ENCODE measurements at places on chromosomes 4 and X.

GRCh38 chrX:12953420-12953819, 21.5 kb upstream of the TMSB4X start:
- no peak for DNase-seq

- no peak for DNase-seq
These were observed 15.9 kb upstream of the NELFA start for GRCh38 chr4:2024683-2025082.

DNA sequence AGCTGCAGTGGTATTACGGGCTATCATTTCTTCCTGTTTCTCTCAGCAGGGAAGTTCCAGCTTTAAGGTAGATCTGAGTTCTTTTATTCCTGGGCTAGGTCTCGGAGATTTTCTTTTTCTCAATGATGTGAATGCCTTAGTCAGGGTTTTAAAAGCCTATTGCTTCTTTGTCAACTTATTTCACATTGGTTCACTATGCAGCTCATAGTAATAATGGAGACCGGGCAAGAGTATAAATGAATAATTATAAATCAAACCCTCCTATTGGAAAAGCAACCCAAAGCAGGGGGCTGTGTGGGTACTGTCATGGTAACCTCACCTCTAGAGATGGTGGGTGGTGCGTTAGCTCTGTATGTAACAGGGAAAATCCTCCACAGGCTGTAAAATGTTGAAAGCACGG, 563.6 kb downstream of the RPA4 start:
- no peak for DNase-seq

DNA sequence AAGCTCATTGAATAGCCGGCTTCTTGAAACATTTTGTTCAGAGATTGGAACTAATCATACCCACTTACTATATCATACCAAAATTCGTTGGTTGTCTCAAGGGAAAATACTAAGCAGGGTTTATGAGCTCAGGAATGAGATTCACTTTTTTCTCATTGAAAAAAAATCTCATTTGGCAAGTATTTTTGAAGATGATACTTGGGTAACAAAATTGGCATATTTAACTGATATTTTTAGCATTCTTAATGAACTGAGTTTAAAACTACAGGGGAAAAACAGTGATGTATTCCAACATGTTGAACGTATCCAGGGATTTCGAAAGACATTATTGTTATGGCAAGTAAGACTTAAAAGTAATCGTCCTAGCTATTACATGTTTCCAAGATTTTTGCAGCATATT, 6.4 kb downstream of the FAM200B start:
- no peak for DNase-seq

GRCh38 chrX:13761606-13762414, 27.3 kb downstream of the OFD1 start:
- DNase-seq: no peak

GRCh38 chr4:80613470-80613869, 277.9 kb downstream of the CFAP299 start:
- no peak for DNase-seq

DNA sequence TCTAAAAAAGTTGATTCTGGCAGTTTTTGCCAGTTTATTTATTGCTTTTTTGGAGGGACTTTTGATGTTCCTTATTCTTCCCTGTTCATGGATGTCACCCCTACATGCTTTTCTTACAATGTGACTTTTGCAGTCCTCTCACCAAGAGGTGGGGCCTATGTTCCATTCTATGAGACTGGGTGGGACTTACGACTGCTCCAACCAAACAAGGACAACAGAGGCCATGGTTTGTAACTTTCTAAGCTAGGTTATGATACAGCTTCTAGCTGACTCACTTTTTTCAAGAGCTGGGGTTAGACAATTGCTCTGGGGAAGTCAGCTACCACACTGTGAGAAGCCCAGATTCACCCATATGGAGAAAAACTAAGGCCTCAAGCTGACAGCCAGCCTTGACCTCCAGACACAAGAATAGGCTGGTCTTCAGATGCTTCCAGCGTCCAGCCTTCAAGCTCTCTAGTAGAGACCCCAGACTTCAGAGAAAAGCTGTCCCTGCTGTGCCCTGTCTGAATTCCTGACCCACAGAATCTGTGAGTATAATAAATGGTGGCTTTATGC, 39.5 kb downstream of the ENOPH1 start:
- peak; percentile 62 for DNase-seq

GRCh38 chr4:177313263-177313662, 3.6 kb downstream of the NEIL3 start:
- peak; percentile 46 for DNase-seq

GRCh38 chr4:76476571-76476970, 41.5 kb downstream of the SHROOM3 start:
- peak; percentile 6 for DNase-seq

GRCh38 chrX:112053169-112053568, 29.4 kb downstream of the TRPC5 start:
- no peak for DNase-seq

DNA sequence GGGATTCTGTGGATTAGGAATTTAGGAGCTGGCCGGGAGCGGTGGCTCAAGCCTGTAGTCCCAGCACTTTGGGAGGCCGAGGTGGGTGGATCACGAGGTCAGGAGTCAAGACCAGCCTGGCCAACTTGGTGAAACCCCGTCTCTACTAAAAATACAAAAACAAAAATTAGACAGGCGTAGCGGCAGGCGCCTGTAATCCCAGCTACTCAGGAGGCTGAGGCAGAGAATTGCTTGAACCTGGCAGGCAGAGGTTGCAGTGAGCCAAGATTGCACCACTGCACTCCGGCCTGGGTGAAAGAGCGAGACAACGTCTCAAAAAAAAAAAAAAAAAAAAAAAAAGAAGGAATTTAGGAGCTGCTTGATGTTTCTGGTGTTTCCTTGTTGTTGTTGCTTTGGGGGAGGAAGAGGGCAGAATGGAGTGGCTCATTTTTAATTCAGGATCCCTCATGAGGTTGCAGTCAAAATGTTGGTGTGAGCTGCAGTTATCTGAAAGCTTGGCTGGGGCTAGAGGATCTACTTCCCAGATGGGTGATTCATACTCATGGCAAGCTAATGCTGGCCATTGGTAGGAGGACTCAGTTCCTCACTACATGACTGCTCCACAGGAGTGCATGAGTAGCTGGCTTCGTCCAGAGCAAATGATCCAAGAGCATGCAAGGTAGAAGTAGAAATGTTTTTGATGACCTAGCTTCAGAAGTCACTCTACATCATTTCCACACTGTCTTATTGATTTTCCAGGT, 26.5 kb upstream of the JADE1 start:
- DNase-seq: peak; percentile 25

- no peak for DNase-seq
These were observed 146.5 kb downstream of the UNC5C start for GRCh38 chr4:95402299-95402698.

GRCh38 chr4:76902233-76902890, 4.4 kb upstream of the SOWAHB start:
- DNase-seq: no peak
